Activated CD4-positive, CD25-positive, alpha-beta regulatory T cell treated with anti-CD3 and anti-CD28 coated beads, Interleukin-2, amount 50 U/mL, for 16 hours (primary cell): ENCODE measurements at places on chromosomes 2 and 18.
A peak's percentile ranks its signal among the peaks of the same experiment; 100 is the strongest.

DNA sequence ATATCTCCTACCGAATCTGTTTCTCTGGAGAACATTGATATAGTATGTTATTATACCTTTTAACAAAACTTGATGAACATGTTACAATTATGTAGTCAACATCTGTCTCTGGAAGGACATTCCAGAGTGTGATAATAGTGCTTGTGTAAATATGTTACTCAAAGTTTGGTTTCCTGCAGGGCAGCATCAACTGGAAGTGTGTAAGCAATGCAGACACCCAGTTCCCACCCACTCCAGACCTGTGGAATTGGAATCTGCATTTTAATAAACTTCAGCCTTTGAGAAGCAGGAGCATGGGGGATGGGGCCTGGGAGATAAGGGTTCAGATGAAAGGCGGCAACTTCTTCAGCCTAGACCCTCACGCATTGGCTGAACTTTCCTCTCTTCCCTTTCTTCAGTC lies 398.9 kb downstream of the RND3 start:
- no peak for DNase-seq

- DNase-seq, result no peak
Measured at GRCh38 chr2:54497763-54498680, 41.9 kb downstream of the SPTBN1 start.

DNA sequence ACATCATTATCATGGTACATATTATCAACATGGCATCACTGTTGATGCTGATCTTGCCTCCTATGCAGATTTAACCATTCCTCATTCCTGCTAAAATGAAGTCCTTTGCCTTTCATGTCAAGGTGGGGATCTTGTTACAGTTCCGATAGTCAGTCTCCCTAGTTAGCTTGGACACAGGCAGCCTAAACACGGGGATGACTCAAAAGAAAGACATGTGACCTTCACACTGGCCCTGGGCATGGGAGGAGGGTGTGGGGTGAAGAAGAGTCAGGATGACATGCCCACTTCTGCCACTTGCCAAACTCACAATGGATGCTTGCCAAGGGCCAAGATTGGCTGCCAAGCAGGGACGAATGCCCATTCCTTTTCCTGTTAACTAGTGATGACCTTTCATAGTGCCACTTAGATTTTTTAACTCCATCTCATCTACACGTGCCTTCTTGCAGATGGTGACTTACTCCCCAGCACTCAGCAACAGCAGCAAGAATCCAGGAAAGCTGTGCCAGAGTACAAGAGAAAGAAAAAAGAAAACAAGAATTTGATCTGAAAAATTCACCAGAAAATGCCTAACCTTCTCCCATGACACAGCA lies 13.9 kb upstream of the SLC1A4 start:
- DNase-seq, result no peak

DNA sequence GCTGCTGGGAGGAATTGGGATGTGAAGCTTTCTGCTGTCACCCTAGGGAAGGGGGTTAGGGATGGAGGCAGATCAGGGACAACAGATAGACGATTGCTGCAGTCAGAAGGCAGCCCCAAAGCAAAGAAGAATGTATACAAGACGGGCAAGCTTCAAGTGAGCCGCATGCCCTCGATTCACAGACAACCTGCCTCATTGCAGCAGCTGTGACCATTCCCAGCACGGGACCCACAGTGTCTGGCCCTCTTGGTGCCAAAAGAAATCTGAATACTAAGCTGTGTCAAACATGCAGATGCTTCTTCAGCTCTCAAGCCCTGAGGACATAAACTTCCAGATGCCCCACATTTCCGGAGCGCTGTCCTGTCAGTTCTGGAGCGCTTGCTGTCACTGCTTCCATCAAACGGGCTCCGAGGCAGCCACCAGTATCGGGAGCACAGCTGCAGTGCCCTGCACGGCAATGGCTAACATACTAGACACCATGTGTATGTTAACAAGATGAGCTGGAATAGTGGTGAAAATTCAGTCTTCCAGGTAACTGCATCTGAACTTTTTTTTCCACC lies 33.8 kb downstream of the PRELID3A start:
- no peak for DNase-seq

GRCh38 chr2:170362313-170362870 lies 184.4 kb downstream of the MYO3B start:
- DNase-seq, result no peak

GRCh38 chr2:173394091-173394974 lies 39.7 kb downstream of the CDCA7 start:
- no peak for DNase-seq

DNA sequence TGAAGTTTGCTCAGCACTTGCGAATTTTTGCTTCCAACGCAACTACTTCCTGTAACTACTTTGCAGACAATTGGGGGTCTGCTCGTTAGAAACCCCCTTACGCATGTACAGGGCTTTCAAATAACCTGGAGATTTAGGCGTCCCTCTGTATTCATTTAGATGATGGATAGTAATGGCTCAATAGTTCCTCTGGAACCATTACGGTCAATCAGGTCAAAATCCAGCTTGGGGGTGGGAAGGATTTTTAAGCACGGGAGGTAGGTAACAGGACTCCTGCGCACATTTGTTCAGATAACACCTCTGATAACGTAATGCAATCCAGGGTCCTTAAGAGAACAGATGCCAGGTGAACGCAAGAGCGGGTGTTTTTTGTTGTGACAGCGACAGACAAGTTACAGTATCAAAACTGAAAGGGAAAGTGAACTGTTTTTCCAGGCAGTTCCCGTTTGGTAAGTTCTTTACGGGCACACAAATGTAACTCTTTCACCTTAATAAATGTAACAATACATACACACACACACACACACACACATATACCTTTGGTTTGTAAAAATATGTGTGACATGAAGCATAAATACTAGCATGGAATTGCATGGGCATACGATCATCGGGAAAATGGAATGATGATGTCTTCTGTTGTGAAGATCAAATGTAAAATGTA lies 3.8 kb upstream of the OSR1 start:
- no peak for DNase-seq

GRCh38 chr2:216987252-216987821 lies 127.5 kb upstream of the TNP1 start:
- DNase-seq, result no peak

DNA sequence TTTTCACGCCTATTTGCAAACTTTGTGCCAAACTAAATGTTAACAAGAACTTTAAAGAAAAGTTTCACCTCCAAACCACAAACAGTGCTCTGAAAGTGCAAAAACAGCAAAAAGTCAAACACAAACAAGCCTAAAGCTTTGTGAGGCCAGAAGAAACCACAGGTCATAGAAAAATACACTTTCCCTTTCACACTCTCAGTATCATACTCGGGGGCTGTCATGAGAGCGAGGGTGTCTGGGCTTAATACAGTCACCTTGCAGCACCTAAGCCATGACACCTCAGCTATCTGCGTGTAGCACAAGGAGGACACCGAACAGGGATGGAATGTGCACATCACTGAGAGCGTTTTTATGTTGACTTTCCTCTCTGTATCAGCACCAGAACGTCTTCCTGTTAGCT lies 26.6 kb upstream of the SEH1L start:
- no peak for DNase-seq

GRCh38 chr18:2442006-2442405 lies 129.3 kb downstream of the METTL4 start:
- DNase-seq, result no peak

DNA sequence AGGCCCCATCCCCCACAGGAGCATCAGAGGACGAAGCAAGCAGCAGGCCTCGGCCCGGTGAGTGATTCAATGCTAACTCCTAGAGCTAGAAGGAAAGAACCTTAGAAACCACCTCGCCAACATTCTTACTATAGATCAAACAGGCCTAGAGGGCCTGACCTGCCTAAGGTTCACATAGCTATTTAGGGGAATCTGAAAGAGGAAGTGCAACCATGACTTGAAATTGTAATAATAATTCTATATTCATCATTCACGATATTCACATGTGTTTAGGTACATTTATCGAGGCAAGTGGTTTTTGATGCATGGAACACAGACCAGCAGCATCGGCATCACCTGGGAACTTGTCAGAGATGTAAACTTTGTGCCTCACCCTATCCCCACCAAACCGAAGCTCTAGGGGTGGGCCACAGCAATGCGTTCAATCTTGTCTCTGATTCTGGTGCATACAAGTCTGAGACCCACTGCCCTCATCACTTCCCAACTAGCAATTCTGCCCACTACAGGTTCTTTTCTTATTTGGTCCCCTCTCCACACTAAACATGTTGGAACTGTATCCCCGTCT lies 78.0 kb upstream of the DNMT3A start:
- no peak for DNase-seq

GRCh38 chr18:570697-571096 lies 9.5 kb upstream of the CETN1 start:
- DNase-seq, result no peak

GRCh38 chr2:42838133-42838532 lies 45.8 kb upstream of the HAAO start:
- DNase-seq, result no peak

DNA sequence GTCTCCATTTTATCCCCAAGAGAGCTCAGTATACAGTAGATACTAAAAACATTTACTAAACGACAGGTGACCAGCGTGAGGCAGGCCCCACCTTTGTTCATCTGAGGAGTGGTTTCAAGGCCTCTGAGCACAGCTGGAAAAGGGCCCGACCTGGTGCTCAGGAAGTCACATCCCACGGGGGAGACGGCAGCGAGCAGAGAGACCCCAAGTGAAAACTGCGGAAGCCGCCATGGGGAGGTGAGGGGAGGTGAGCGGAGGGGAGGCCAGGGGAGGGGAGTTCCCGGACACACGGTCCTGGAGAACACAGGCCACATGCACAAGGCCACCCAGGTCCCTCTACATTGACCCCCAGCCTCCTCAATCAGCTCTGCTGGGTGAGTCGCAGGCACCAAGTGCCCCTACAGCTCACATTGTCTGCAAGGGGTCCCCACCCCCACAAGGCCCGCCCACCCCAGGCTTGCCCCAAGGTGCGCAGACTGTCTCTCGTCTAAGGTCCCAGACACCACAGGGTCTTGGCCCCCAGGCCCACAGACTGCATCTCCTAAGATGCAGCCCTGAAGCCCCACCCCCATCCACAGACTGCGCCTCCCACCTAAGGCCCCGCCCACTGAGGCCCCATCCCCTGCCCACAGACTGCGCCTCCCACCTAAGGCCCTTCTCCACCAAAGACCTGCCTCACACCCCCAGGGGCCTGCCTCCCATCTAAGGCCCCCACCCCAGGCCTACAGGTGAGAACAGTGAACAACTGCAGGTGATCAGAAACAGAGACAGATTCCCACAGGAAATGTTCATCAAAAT lies 19.1 kb downstream of the PARD6G start:
- DNase-seq, result no peak

- DNase-seq, result no peak
Measured at GRCh38 chr2:19669559-19669958, 232.2 kb downstream of the TTC32 start.

DNA sequence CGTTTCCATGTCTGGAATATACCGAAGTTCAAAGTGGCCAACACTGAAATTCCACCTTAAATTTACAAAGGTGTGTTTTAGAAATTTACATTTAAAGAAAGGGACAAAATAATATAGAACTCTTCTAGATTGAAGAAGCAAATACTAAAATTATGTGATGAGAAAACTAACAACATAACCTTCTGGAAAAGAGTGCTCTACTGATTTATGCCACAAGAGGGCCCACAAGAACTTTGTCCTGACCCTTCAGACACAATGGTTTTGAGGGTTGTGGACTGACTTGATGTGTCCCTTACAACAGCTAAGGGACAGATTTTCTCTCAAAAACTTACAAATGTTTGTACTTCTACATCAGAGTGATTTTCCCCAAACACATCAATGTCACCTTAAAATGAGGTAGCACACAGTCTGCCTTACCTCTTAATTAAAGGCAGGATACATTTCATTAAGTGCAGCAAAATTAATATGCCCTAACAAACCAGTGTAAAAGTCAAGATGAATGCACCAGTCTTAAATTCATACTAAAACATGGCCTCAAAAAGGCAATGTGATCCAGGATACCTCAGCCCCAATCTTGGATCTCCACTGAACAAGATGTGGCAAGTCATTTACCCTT lies 36.2 kb downstream of the EIF2AK3 start:
- peak; percentile 21 for DNase-seq

DNA sequence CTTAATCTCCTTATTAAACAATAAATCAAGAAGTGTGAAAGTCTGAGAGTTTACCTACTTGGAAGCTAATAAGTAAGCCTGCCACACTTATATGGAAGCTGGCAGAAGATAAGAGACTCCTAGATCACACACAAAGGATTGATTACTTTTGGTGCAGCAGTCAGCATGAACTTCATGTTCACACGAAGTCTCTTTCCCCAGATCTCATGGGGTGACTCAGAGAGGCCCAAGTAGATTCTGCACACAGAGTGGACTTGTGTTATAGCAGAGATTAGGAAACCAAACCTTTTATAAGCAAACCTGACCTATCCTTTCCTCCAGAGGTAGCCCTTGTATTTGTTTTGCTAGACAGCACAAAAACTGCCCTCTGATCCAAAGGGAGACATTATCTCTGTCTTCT lies 9.9 kb upstream of the GAREM1 start:
- DNase-seq, result no peak

GRCh38 chr2:189504238-189504637 lies 63.0 kb downstream of the WDR75 start:
- no peak for DNase-seq

DNA sequence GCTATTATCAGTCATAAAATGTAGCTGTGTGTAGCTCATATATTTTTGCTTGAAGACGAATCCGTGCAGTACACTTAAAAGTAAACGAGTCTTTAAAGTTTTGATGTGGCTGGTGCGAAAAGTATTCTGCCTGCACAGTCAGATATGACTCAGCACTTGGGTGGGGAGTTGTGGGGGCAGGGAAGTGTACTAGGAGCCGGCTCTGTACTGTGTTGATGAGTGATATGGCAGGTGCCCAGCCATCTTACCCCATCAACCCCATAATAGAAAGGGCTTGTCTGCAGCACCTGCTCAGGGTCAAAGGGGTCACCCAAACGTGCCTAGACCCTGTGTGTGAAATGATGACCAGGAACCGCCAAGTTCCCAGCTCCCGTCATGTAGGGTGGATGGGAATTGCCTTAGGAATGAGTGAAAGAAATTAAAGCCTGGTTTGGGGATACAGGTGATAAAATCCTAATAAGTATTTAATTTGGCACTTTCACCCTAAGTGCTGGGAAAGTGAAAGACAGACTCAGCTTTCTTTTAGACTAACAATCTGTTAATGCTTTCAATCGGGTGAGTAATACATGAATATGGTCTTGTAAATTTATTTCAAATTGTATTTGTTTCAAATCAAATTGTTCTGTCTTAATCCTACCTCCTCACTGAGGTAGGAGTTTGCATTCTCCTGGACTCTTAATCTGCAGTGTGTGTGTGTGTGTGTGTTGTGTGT lies 48.0 kb downstream of the BCL2L11 start:
- peak; percentile 36 for DNase-seq

DNA sequence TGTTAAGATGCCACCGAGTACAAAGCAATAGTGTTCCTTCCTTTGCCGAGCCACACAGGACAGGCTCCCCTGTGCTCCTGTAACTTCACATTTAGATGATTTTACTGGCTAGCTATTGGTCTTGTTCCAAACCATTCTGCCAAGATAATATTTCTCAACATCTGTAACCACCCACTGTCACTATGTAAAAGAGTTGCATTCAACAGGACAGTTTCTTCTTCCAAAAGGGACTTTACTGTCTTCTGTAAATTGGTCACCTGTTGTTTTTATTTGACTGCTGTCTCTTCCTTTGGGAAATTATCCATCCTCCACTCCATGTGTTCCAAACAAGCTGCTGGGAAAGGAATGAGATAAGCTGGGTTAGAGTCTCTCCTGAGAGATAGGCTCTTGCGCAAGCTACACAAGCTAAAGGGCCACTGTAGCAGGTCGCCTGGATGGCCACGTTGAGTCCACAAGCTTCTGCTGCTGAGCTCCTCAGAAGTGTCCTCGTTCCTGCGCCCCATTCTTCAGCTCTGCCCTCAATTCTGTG lies 14.4 kb upstream of the BZW1 start:
- DNase-seq, result no peak
